ENCODE measurements at places on chromosomes 16 and 17.

- DNase-seq: no peak
These were observed 81.0 kb upstream of the TOB1 start for GRCh38 chr17:50946891-50947781.

- DNase-seq: no peak
These were observed 415.0 kb upstream of the HSBP1 start for GRCh38 chr16:83392743-83393142.

- no peak for DNase-seq
These were observed 67.2 kb upstream of the LHX1 start for GRCh38 chr17:36869856-36870719.

DNA sequence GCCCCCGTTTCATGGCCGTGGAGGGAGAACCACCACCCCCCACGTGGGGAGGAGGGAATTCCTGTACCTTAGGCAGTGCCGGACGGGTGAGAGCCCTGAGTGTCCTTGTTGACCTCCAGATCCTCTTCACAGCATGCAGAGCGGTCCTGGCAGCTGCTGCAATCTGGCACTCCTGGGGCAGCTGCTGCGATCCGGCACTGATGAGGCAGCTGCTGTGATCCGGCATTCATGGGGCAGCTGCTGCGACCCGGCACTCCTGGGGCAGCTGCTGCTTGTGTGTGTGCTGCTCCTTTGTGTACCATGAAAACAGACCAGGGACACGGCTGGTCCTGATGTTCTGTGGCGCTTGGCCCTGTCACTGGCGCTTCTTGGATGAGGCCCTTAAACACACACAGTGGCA is 12.8 kb downstream of the ZNF778 start:
- DNase-seq: no peak

Measured in non-pigmented ciliary epithelial cell (primary cell).